Right cardiac atrium (tissue), 5 donors: ENCODE measurements at places on chromosomes 11 and 22.

GRCh38 chr11:95736809-95737208 is 52.8 kb downstream of the FAM76B start:
- no peak for DNase-seq

GRCh38 chr11:58334708-58335107 is 24.2 kb downstream of the OR5B17 start:
- no peak for DNase-seq

DNA sequence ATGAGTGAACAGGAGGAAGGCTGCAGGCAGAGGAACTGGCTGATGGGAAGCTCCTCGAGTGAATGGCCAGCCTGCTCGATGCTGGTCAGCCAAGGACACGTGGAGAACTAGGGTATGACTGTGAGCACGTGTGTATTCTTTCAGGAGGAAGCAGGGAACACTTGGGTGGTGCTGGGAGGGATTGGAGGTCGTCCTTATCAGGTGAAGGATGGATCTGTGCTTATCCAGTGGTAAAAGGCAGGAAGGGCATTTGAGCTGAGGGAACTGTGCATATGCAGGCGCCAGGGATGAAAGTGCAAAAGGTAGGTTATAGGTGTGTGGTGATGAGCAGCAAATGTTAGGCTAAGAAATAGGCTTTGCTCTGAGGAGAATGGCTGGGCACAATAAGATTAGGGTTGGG is 9.7 kb upstream of the SLCO2B1 start:
- DNase-seq: no peak

DNA sequence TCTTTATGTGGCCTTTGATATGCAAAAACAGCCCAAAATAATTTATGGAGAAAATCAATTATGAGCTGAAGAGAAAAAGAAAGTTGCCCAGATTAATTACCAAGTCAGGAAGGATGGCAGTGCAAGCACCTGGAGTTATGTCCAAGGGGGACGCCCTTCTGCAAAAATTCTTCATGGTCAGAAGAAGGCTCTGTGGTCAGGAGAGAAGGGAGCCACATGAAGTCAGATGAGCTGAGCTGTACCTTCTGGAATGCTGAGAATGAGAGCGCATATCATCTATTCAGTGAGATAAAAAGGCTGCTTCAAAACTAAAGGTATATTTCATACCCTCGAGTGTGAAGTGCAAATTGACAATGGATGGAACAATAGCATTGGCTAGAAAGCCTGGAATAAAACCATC is 607.4 kb downstream of the NTM start:
- DNase-seq: no peak

DNA sequence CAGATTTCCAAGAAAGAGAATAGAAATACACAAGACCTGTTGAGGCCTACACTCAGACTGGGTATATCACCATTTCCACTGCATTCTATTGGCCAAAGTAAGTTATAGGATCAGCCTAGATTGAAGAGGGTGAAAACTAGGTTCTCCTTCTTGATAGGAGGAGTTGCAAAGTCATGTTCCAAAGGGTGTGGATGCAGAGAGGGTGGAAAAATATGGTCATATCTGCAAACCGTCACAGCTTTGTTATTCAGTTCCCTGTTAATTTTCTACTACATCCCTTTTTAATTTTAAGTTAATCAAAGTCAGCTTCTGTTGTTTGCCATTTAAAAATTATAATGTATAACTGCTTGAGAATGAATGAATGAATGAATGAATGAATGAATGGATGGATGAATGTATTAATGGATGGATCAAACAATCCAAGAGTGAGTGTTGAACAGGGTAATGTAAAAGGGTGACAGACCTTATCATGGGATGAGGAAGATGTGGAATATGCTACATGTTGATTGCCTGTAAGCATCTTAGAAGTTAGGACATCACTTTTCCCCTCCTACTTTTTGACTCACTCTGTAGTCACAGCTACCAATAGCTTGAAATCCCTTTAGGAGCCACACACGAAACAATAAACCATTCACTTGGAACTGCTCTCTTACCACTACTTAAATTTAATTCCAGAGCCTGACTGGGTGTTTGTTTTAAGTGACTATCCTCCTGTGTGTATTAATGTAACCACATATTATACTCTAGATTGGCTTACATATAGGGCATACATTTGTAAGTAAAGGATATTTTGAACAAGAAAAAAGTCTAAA is 121.5 kb downstream of the CCDC34 start:
- DNase-seq: no peak

DNA sequence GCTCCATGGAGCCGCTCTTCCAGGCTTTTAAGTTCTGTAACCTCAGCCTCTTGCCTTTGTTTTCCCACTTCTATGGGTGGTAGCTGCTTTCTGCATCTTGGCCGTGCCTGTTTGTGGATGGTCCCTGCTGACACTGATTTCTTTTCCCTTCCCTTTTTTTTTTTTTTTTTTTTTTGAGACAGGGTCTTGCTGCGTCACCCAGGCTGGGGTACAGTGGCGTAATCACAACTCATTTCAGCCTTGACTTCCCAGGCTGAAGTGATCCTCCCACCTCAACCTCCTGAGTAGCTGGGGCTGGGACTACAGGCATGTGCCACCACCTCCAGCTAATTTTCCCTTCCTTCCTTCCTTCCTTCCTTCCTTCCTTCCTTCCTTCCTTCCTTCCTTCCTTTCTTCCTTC is 57.7 kb upstream of the EP300 start:
- DNase-seq: no peak

- no peak for DNase-seq
These were observed 318.3 kb downstream of the MN1 start for GRCh38 chr22:27483095-27483785.

GRCh38 chr11:133844217-133844616 is 1.1 kb downstream of the SPATA19 start:
- DNase-seq: no peak

GRCh38 chr11:24511511-24511910 is 14.7 kb downstream of the LUZP2 start:
- DNase-seq: no peak

- no peak for DNase-seq
These were observed 1.4 kb upstream of the BACE1-AS start for GRCh38 chr11:117289795-117290194.

GRCh38 chr22:30521368-30522156 is 16.1 kb upstream of the SEC14L4 start:
- DNase-seq: no peak

GRCh38 chr11:59115553-59115952 is 8.5 kb downstream of the FAM111B start:
- DNase-seq: no peak

DNA sequence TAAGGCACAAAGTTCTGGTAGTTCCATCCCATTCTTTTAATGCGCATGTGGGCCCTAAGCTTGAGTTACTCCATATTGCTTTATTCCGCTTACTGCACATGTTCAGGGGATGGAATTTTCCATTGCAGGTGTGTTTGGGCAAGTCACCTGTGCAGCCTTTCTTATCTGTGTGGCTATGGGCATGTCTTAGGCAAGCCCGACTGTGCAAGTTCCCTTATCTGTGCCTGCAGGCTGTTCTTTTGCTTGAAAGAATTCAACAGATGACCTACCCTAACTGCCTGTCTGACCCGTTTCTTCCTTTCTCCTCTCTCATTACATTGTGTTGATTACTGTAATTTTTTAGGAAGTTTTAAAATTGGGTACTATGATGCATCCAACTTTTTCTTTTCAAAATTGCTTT is 363.6 kb downstream of the TTC28 start:
- DNase-seq: no peak

GRCh38 chr11:36162006-36162882 is 127.0 kb downstream of the COMMD9 start:
- DNase-seq: no peak

DNA sequence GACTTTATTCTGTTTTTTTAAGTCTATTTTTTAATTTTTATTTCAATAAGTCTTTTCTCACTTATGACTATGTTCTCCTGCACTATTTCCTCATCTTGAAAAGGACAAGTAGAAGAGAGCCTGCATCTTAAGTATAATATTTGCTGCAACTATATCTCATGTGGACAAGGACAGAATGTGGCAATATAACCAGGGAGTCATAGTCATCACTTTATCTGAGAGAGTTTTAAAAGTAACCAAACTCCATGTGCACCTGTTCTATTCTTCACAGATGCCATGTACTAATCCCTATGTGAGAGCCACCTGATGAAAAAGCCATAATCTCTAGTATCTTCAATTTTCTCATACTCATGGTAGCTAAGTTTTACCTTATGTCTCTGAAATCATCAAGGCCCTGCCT is 104.2 kb upstream of the SOX6 start:
- no peak for DNase-seq

GRCh38 chr11:14054116-14055107 is 91.9 kb downstream of the SPON1 start:
- peak; percentile 80 for DNase-seq

DNA sequence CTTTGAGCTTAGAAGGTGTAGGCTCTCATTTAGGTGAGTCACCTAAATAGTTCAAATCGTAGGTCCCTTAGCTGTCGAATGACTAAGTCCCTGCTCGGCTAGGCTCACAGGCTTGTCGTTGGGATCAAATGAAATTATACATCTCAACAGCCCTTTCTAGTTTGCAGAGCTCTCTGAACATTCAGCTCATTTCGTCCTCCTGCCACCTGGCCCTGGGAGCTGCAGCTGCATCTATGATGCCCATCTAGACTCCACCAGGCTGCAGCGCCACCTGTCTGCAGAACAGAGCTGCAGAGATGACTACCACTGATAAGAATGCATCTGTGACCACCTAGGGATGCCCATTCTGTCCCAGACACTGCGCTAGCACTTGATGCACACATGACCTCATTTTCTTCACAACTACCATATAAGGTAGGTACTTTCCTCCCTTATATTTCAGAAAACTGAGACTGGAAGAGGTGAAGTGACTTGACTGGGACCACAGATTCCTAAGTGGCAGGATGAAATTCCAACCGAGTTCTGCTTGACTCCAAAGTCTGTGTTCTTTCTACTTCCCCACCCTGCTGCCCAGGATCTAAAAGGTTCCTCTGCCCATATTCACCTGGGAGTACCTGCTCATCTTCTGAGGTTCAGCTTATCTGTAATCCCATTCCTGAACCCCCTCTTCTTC is 141.1 kb upstream of the NARS2 start:
- no peak for DNase-seq

DNA sequence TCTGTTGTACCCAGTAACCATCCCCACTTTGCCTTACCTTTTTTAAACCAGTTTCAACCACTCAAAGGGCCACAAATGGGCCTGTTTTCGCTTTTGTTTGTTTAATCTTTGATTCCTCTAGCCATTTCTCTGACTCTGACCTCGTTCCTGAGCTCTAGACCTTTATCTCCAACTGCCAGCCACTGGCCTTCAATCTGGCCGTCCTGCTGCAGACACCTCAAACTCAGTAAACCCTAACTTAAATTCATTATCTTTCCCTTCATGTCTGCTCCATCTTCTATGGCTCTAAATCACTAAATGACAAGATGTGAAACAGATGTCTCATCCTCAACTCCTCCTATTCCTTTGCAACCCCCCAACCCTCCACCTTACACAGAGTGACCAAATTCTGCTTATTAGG is 1.3 kb upstream of the GDPD4 start:
- no peak for DNase-seq

DNA sequence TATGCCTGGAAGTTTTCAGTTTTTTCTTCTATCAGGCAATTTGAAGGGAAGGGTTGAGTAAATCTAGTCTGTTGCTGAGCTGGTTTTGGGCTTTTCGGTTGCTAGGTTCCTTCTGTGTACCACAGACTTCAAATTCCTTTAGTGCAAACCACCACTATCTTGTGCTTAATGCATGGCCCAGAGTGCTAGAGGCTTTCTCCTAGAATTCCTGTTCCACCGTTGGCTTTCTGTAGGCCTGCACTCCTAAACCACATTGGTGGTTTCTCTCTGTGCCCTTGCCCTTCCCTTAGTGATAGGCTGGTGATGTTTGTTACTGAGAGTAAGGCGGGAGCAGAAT is 47.1 kb upstream of the CTSC start:
- no peak for DNase-seq

- no peak for DNase-seq
These were observed 9.9 kb downstream of the MS4A15 start for GRCh38 chr11:60766547-60766946.

GRCh38 chr11:71929491-71929890 is 645 bp downstream of the RNF121 start:
- DNase-seq: no peak

DNA sequence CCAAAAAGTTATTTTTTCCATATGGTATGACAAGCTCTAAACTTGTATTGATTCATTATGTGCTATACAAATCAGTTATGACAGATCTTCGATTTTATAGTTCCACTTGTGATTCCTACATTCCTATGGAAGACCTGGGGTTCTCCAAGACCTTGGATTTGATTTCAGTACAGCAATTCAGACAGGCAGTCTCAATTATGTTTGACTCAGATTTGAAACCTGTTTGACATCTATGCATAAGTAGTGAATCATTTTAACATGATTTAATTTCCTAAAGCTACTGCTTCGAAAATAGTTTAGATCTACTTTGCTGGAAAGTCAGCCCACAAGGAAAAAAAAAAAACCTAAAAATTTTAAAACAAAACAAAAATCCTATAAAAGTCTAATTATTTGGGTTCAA is 820.4 kb downstream of the LUZP2 start:
- no peak for DNase-seq

DNA sequence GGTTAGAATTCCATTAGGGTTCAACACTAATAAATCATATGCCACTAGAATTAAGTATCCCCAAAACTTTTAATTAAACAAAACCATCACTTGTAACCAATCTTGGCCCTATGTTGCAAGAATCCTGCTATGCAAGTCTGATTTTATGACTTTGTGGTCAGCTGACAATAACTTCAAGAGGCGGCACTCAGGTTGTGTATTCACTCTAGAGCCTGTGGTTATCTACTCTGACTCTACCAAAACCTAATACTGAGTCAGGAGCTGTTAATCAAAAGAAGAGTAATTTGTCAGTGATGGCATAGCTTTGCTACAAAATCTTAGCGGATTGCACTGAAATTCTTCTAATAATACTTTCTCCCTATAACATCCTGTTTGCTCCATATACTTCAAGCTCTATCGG is 253.7 kb downstream of the AASDHPPT start:
- DNase-seq: no peak

DNA sequence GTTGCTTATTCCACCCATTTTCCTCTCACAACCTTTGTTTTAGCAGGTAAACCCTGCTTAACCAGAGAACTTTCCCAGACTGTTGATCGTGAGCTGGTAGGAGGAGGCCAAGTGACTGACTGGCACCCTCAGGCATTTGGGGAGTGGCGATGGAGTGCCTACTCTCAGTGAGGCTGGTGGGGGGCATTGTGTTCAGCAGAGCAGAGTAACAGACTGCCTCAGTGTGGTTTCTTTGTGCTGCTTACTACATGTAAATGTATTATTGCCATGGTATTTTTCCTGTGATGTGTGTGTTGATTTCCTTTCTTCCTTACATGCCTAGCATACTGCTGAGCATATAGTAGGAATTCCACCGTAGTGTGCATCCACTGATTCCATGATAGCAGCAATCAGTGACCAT is 2.6 kb downstream of the MARK2 start:
- DNase-seq: no peak

DNA sequence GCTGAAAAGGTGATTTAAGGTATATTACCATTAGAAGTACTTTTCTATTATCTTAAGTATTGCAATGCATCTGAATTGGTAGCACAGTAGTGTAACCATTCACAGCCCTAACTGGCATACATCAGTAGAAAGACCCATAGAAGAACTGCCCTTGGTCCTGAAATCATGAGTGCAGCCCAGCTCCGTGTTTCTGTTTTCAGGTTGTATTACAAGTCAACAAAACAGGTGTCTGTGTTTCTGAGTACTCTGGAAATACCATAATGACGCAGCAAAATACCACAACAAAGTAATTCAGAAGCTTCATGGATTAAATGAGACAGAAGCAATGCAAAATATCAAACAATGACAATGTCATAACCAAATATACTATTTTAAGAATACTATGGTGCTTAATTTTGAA is 226.3 kb downstream of the OPCML start:
- no peak for DNase-seq

- no peak for DNase-seq
These were observed 5.0 kb downstream of the HSPA8 start for GRCh38 chr11:123056835-123057491.
